Activated gamma-delta T cell treated with anti-CD3 and anti-CD28 coated beads, Interleukin-2, amount 50 U/mL, for 16 hours (primary cell): ENCODE measurements at places on chromosomes 2 and 18.

DNA sequence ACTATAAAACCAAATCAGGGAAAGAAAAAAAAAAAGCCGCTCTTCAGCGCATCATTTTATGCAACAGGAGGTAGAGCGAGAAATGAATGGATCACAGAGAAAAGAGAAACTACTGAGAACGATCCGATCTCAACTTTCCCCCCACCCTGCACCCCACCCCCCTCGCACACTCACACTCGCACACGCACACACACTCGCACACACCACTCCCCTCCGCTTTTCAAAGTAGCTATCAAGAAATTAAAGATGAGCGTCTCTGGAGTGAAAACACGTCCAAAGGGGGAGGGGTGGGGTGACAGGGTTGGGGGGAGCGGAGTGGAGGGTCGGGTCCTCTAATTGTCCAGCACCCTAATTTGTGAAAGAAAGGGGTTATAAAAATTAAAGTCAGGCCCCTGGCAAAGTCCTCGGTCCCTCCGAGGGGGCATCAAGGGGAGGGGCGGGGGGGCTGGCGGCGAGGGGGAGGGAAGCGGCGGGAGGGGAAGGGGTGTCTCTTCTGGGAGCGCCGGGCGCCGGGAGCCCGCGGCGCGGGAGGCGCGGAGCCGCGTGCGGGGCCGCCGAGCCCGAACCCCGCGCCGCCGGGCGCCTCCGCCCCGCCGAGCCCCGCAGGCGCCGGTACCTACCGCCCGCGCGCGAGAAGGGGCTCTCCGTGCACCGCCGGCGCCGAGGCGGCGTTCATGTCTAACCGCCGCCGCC, 428 bp downstream of the TCF4 start:
- no peak for DNase-seq

- no peak for DNase-seq
Observed at GRCh38 chr2:65265671-65266045, 38.0 kb downstream of the ACTR2 start.

DNA sequence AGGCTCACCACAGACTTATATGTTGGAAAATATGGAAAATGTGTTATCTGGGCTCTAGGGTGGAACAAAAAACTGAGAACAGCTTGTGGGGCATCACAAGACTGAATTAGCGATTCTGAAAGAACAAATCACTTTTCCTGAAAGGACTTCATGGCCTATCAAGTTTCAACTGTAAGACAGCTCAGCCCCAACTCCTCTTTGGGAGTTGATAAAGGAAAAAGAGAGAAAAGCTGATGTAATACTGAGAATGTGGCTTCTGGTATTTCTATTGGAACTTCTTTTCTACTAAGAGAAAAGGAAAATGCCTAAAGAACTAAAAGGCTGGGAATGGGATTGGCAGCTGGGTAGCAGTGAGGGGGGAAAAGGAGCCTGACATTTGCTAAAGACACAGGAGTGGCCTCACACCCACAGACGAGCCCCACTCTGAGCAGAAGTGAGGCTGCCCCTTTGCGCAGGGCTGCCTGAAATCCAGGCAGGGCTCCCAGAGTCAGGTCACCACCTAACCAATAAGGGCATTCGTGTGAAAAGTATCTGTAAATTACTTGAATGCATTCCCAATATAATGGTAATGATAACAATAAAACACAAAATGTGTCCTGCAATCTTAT, 75.6 kb downstream of the LRP2 start:
- DNase-seq = no peak

DNA sequence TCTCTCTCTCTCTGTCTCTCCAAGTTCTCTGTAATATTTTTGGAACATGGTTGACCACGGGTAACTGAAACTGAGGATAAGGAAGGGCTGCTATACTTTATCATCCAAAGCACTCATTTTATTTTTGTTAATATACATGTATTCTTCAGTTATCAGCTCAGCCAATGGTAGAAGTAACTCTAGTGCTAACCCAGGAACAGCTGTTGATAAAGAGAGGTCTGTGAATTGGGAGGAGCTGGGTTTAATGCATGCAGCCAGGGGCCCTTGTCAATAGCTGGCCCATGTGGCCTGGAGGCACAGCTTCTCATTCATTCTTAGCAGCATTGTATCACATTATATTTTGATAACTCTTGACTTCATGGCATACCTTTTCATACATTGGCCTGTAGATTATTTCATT, 401.6 kb downstream of the EPHA4 start:
- no peak for DNase-seq

- no peak for DNase-seq
Observed at GRCh38 chr2:230019742-230020141, 49.0 kb downstream of the SLC16A14 start.
